ENCODE measurements at places on chromosomes 1 and 21.
A peak's percentile ranks its signal among the peaks of the same experiment; 100 is the strongest.

DNA sequence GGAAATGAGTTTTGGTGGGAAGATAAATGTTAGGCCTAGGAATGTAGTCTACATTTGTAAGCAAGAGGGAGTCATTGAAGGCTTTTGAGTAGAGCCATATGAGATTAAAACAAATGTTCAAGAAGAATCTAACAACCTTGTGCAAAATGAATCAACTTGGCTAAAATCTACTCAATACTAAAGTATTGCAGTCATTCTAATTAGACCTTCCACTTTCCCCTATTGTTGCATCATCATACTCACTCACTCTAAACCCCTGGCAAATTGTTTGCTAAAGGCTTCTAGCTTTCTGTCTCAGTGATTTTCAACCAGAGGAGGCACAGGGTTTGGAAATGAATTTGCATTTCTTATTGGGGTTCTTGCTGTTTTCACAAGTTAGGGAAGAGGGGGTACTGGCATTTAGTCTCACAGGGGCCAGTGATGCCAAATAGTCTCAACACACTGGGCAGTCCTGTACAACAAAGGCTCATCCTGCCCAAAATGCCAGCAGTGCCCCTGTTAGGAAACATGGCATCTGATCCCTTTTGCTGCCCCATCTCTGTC, 85.3 kb downstream of the SEC16B start:
- no peak for DNase-seq

- DNase-seq, result peak; percentile 86
These were observed 72.8 kb downstream of the S1PR1 start for GRCh38 chr1:101309334-101310311.

DNA sequence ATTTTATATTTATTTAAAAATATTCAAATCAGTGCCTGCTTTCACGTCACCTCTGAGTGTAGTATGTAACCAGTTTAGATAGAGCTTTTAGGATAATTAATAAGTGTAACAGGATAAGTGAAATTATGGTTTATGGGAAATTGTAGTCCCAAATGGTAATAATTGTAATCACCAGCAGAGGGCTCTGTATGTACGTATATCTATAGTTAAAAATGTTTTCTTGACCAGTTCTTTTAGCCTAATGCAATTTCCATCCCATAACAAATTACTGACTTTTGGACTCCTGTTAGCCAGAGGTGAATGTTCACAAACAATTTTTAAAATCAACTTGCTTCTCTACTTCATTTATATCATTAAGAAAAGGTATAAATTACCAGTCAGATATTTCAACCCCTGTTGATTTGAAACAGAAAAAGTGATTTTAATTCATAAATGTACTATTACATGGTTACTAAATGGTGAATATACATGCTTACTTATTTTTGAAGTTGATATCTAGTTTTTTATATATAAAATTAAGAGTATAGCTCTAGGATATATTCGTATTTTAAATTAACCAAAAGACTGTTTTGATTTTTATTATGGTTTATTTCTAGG, 25.3 kb downstream of the SLC30A7 start:
- no peak for DNase-seq

DNA sequence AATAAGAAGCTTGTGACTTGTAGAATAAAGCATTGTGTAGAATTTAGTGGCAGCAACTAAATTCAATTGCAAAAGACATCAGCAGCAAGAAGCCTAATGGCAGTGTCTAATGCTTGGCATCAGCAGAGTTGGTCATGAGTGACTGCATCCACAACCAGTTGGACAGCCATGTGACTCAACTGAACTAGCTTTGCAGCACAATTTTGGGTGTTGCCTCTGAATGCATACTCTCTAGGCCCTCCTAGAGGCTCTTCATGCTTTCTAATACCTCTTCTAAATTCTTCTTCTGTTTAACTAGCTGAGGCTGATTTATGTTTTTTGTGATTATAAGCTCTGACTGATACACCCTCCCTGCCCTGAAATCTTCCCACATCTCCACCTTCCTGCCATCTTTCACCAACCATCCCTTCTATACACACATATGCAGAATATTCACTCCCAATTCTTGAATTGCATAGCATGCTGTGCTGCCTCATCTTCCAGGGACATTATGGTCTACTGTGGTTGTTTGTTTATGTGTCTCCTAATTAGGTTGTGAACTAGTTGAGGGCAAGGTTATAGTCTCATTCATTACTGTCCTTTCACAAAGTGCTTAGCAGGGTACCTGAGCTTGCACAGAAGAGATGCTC, 266.7 kb upstream of the GJB5 start:
- no peak for DNase-seq

DNA sequence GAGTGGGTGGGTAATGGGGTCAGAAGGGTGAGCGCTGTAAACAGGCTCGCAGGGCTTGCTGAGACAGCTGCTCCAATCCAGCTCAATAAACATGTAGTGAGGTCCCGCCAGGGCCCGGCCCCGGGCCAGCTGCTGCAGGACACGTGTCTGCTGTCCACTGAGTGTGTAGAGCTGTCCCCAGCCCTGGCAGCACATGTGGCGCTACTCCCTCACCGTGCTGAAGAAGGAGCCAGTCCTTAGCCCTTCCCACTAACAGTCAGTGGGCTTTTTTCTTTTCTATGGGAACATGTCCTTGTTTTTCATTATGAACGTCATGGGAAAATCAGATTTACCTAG, 78.9 kb upstream of the C1orf174 start:
- DNase-seq, result no peak

- no peak for DNase-seq
These were observed 19.7 kb upstream of the ABCG1 start for GRCh38 chr21:42198929-42199867.

GRCh38 chr21:42621819-42622177, 31.6 kb upstream of the PDE9A start:
- no peak for DNase-seq

GRCh38 chr1:47759936-47760629, 237.1 kb downstream of the TRABD2B start:
- no peak for DNase-seq

DNA sequence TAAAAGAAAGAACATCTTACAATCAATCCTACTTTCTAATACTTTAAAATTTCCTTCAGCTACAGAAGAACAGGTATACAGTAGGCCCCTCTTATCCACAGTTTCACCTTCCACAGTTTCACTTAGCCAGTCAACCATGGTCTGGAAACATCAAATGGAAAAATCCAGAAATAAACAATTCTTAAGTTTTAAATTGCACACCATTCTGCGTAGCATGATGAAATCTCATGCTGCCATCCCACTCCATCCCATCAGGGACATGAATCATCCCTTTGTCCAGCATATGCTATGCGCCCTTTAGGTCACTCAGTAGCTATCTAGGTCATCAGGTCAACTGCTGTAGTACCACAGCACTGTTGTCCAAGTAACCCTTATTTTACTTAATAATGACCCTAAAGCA, 67.7 kb downstream of the HSF2BP start:
- DNase-seq, result no peak

DNA sequence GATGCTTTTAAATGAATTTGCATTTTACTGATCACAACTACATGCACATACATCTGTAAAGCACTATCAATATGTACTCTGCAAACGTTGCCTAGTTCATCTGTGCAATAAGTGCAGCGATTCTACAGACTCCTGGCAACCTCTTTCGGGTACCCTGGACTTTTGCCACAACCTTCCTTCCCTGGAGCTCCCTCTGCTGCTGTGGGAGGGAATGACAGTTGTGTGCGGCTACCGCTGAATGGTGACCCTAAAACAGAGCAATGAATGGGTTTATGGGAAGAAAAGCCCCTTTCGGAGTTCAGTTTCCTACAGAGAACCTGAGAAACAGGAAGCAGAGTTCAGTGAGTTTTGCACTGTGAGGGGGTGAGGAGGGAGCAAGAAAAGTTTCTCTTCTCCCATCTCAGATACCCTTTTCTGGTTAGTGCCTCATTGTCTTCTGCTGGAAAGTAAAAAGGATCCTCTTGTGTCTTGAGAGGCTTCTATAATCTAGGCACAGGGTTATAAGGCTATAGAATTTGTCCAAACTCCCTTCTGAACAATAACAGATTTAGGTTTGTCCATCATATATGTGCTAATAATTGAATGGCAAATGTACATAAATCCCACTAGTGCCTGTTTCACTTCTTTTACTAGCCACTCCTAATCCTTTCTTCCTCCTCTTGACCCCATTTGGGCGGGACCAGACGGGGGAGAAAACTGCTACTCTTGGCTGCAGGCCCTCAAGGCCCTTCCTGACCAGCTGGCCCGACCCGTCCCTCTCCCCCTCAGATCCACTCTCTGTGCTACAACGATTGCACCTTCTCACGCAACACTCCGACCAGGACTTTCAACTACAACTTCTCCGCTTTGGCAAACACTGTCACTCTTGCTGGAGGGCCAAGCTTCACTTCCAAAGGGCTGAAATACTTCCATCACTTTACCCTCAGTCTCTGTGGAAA, 19.8 kb upstream of the SARS1 start:
- DNase-seq, result peak; percentile 68

GRCh38 chr1:212656730-212657129, 42.9 kb downstream of the BATF3 start:
- DNase-seq, result no peak

DNA sequence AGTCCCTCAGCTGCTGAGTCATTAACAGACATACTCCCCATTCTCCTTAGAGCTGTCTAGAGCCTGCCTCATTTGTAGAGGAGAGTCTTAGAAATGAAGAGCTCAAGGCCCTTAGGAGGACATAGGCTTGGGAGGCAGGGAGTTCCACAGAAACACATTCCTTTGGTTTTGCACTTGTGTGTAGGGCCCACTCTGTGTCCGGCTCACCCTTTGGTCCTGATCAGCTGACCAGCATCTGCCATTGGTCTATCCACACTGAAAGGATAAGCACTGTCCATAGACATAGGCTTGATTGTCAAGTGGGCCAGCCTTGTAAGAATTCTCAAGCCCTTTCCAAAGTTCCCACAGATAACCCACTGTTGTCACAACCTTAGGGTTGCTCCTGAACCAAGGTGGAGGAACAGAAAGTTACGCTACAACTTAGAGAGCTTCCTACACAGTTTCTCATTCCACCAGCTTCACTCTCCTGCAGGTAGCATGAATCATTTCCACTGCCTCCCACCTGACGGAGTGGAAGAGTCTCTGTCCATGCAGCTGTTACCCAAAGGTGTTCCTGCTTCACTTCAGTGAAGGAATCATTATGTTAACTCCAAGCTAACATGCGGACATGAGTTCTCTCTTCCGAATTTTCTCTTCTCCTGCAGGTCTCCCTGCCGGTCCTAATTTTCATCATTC, 96.1 kb downstream of the TNFSF18 start:
- DNase-seq, result no peak

GRCh38 chr1:54207287-54207686, 7.3 kb downstream of the MRPL37 start:
- DNase-seq, result no peak

- no peak for DNase-seq
These were observed 42.4 kb upstream of the TACSTD2 start for GRCh38 chr1:58619286-58620054.

DNA sequence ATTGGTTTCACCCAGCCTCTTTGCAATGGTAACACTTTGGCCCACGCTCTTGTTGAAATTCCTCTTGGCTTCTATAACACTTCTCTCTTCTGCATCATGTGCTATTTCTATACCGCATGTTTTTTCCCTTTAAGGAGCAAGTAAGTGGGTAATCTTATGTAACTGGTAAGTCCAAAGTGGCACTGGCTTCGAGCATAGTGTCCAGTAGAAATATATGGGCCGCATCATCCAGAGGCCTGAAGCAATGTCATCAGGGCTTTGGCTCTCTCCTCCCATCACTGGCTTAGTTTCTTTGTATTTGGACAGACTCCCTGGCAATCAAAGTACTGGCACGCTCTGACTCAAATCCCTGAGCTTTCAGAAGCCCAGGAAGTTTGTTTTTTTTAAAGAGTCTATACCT, 17.5 kb downstream of the CHML start:
- no peak for DNase-seq

DNA sequence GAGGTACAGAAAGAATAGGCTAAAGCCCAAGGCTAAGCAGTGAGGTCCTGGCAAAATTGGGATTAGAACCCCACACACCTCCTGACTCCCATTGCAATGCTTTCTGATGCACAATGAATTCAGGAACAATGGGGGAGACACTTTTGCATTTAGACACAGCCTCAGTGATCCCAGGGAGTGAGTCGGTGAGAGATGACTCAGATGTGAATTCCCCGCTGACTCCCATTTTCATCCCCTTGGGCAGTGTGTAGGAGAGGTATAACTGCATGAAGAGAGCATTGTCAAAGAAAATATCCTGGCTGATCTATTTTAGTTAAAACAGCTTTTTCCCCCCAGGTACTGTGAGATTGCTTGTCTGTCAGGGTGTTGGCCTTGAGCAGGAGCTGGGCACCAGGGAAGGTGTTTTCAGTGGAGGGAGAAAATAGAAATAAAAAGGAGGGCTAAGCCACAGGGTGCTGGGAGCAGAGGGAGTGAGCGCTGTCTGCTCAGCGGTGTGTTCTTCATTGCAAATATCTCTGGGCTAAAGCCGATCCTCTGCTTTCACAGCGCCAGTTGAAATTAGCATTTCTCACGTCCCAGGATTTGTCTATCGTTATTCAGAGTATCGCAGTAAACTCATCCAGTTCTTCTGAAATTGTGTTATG, 247.7 kb upstream of the PTBP2 start:
- no peak for DNase-seq

DNA sequence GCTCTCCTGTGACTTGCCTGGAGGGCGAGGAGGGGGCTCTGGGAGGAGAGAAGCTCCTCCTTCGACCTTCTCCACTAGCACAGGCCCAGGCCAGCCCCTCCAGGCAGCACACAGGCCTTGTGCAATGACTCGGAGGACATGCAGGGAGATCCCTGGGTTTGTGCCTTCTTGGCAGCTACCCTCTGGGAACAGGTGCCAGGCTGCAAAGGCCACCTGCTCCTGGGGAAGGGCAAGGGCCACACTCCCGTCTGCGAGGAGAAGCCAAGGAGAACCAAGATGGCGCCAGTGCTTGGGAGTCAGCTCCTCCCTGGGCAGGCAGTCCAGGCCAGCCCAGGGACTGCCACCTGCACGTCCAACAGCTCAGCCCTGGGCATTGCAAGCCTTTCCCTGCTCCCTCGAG, 15.3 kb downstream of the CASZ1 start:
- peak; percentile 70 for DNase-seq

DNA sequence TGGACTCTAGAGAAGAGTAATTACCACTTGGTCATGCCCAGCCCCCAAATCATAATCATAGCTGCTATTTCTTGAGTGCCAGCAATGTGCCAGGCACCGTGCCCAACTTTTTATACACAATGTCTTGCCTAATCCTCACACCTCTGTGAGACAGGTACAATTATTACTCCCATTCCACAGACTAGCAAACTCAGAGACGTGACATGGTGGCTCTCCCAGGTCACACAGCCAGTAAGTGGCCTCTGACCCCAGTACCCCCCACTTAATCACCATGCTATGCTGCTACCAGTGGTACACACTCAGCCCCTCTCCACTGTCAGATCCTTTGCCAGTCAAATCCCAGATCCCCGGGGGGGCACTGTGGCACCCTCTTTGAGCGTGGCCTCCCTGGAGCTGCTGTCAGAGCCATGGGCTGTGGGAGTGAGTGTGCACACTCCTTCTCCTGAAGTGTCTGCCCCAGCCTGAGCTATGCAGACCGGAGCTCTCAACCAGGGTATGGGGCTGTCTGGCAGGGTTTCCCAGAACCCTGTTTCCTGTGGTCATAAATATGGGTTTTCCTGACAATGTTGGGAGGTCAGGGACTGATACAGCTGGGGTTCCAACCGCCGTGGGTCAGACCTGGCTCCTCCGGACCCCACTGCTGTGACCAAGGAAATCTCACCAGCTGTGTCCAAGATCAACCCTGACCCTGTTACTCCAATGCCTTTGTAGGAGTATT, 51.8 kb downstream of the LACTBL1 start:
- no peak for DNase-seq
